Cortex of kidney (tissue), 1 donor: ENCODE measurements at places on chromosomes 12 and 14.

GRCh38 chr14:96121660-96122395, 82.7 kb downstream of the C14orf132 start:
- DNase-seq = no peak

DNA sequence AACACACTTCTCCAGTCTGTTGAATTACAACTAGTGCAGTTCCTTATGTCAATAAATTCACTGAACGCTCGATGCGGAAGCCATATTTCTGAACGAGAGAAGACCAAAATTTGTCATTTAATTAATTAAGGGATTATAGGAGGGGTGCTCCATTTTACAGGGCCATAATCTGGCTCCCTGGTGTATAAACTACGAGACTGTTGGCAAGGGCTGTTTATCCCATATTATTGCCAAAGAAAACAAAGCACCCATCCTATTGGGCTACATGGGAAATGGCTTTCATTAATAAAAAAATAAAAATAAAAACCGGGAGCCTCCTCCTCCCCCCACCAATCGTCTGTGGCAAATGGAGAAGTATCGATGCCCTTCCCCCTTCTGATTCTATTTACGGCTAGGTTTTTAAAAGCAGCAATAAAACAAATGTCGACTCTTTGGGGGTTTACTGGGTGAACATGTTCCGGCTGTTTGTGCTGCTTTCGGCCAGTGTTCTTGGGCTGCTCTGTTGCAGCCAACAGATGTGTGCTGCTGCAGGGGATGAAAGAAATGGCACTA, 24.8 kb downstream of the ATF7 start:
- DNase-seq = no peak

DNA sequence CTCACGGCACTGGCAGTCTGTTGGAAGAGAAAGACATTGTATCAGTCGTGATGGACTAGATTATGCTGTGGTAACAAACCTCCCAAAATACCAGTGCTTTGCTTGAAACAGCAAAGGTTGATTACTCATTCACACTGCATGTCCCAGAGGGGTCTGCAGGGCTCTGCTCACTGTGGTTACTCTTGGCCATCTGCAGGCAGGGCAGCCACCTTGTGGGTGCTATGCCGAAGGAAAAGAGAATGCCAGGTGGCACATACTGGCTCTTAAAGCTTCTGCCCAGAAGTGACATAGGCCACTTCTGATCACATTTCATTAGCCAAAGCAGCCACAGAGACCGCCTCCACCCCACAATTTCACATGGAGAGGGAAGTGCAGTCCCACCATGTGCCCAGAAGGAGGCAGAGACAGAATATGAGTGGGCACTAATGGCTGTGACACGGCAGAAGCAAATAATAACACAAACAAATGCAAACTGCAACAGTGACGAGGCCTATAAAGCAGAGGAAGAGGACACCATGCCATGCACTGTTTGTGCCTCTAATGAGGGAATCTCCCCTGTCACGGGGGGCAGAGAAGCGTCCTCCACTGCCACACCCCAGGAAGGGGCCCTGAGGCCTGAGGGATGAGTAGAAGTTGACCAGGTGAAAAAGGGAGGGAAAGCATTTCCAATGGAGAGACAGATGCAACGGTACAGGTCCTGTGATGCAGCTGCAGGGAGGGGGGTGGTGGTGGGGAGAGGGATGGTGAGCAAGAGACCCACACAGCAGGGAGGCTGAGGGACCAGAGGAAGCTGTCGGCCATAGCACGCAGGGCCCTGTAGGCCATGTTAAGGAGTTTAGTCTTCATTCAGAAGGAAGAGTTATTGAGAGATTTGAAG, 51.7 kb upstream of the KICS2 start:
- no peak for DNase-seq

DNA sequence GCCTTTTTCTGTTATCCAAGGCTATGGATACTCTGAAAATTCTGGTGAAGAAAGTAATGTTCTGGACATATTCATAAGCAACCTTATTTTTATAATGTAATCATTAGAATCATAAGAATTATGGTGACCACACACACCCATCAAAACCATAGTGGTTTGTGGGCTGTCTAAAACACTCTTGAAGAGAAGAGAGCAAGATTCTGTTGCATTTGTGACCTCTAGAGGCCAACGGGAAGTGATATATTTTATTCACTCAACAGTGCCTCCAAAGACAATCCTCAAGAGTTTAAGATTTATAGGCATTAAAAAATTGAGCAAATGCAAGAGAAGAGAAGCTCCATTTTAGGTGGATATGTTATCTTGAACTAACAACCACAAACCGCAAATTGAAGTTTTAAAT, 68.5 kb upstream of the LGR5 start:
- DNase-seq = no peak

DNA sequence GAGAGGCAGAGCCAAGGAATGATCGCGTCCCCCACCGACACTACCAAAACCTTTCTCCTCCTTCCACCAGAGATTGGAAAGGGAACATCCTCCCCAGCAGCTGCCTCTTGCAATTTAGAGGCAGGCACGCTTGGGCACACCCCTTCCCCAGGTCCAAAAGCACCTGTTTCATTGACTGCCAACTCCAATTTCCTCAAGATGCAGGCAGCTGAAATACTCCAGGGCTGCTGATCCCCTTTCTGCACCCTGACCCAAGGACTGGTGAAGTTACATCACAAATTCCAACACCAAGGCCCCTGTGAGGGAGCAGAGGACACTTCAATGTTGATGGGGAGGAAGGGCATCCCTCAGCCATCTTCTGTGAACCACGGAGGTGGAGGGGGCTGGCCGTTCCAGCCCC, 33.8 kb downstream of the BCL11B start:
- DNase-seq = no peak

DNA sequence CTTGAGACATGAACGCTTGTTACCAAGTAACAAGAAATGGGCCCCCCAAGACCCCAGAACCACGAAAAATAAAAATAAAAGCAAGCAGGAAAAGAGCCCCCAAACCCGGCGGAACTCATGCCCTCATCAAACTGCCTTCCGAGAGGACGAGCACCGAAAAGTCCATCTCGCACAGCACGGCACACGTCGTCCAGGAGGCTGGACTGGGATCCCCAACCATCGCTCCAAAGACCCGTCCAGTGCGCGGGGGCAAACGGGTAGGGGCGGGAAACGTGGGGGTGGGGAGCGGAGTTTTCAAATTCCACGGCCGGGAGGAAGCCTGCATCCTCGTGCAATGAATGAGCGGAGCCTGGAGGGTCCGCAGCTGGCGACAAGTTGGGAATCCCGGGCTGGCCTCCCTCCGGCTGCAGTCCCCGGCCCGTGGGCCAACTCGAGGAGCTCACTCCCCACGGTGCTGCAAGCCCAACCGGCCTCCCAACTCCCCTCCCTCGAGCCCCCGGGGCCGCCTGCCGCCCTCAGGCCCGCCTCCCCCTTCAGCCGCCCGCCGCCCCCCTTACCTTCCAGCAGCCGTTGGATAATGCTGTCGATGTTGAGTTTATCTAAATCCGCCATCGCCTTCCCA, 484 bp downstream of the PPP1CC start:
- no peak for DNase-seq

DNA sequence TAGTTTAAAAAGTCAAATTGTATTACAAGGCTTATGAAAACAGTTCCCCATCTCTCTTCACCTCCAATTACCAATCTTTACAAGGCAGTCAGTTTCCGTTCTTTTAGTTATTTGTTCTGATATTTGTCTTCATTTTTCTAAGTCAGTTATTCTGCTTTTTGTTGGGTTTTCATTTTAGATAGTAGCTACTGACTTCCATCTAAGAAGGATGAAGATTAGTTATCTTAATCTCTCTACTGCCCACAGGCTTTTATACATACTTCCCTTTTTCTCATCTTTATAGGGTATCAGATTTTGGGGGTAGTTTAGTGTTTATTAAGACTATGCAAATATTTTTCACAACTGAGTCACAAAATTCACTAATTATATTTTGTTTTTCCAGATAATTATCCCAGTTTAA, 38.4 kb downstream of the FRS2 start:
- DNase-seq = no peak

GRCh38 chr12:54390668-54391551, 6.4 kb upstream of the ZNF385A start:
- DNase-seq = no peak

DNA sequence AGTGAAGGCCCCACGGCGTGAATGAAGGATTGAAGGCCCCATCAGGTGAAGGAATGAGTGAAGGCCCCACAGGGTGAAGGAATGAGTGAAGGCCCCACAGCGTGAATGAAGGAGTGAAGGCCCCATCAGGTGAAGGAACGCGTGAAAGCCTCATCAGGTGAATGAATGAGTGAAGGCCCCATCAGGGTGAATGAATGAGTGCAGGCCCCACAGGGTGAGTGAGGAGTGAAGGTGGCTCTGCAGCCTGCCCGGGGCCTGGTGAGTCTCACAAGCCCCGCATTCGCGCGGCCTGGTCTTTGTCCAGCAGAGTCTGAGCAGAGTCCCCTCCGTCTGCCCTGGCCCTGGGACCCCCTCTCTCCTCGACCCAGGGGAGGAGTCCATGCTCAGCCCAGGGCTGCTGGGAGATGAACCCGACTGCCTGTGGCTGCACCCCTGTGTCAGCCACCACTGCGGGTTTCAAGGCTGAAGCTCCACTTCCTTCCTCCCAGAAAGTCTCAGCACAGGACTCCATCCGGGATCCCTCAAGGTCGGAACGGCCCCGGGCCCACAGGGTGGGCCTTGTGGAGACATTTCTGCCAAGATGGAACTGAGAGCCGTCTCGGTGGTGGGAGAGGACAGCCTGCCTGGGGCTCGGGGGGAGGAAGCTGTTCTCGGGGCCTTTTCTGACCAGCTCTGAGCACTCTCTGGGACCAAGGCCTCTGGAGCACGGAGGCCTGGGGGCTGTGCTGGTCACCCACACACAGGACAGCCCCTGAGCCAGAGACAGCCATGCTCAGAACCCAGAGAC, 37.4 kb upstream of the TMEM179 start:
- no peak for DNase-seq

DNA sequence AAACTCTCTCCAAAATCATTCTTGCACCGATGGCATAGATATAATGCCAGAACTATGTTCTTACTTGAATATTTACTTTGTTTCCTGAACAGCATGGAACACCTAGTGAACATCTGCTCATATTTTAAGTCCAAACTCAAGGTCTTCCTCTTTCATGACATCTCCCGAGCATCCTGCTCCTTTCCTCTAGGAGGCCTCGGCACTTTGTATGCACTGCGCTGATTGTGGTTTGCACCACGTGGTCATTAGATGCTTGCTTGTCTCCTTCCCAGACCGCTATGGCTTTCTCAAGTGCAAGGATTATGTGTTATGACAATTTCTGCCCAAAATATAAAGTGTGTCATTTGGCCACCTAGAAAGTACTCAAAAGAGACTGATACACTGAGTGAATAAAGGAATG, 912.0 kb downstream of the GALC start:
- no peak for DNase-seq

DNA sequence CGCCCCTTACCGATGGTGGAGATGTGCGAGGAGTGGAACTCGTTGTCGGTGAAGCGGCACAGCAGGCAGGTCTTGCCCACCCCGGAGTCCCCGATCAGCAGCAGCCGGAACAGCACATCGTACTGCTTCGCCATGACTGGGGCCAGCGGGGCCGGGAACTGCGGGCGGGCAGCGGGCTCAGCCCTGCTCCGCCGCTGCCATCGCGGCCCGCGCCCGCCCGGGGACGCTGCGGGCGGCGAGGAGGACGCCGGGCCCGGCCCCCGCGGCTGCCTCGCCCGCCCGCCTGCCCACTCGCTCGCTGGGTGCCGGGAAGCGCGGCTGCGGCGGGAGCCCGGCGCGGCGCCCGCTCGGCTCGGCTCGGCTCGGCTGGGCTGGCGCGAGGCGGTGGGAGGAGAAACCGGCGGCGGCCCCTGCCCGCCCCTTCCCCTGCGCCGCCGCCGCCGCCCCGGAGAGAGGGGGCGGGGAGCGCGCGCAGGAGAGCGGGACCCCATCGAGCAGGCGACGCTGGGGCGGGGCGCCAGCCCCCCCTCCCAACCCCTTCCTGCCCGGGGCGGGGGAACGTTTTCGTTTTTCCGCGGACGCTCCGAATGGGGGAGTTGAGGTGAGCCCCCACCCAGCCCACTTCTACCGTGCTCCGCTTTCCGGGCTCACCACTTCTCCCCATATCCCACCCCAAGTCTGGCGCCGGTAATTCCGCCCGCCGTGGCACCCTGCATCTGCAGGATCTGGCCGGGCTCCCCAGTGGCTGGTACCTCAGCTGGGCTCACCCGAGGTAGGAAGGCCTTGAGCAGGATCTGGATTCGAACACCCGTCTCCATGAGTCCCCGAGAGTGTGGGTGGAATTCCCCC, at the start of gene RAB15:
Gene RAB15 (minus strand): TSS at position 394 of the 849 bp plus-strand sequence. CDS start 260 bp downstream, at position 134.
- no peak for DNase-seq

- DNase-seq = no peak
These were observed 77.3 kb upstream of the ANO6 start for GRCh38 chr12:45138609-45139008.

DNA sequence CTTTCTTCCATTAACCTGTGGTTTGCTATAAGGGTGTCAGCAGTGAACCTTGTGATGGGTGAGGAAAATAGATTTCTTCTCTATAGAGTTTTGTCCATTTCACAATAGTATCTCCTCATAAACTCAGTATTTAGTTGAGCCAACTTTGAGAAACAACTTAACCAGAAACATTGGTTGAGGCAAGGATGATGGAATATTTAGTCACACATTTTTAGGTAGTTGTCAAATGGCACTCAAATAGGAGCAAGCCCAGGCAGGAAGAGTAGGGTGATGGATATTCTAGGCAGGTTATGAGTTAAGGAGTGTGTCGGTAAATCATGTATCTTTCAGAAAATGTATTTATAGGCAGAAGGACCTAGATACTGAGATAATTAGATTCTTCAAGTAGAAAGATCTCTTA, 1267.6 kb downstream of the SLC16A7 start:
- DNase-seq = no peak

DNA sequence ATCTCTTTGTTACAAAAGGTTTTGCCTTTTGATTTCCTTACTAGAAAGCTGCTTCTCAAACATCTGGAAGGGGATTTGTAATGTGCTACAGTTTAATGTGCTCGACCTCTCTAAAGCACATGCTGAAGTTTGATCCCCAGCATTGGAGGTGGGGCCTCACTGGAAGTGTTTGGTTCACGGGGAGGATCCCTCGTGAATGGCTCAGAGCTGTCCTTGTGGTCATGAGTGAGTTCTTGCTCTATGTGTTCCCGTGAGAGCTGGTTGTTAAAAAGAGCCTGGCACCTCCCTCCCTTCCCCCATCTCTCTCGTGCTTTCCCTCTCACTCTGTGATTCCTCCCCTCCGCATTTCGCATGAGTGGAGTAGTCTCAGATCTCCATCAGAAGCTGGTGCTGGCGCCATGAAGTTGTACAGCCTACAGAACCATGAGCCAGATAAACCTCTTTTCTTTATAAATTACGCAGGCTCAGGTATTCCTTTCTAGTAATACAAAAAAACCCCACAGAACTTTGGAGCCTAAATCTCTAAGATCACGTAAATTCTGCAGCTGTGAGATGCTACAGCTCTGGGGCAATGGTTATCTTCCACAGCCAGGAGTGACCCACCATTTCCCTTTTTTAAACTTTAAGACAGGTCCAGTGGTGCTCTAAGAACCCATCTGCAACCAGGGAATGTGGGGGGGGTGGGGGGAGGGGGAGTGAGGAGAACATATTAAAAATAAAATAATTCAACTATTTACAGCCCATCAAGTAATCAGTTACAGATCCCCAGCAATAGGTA, 214.4 kb downstream of the FOXN3 start:
- DNase-seq = no peak
